ENCODE measurements at places on chromosomes 5 and 9.

GRCh38 chr9:70080481-70081119 is 37.0 kb downstream of the MAMDC2 start:
- DNase-seq = no peak

GRCh38 chr5:137888466-137888862 is 793 bp upstream of the PKD2L2 start:
- DNase-seq = no peak

DNA sequence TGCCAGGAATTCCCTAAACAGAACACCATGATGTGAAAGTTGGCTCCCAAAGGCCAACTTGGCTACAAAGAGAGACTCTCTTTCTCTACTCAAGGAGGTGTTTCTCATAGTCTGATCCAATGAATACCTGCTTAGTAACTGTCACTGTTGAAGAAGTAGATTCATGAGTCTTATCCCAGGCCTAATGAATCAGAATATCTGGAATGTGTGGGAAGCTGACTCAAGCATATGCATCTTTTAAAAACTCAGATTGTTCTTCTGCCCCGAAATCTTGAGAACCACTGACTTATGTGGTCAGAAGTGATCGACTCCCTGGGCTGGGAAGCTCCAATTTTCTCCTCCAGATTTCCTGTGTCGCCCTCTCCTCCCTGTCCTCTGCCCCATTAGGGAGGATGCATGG is 345.6 kb downstream of the PLK2 start:
- DNase-seq = no peak

DNA sequence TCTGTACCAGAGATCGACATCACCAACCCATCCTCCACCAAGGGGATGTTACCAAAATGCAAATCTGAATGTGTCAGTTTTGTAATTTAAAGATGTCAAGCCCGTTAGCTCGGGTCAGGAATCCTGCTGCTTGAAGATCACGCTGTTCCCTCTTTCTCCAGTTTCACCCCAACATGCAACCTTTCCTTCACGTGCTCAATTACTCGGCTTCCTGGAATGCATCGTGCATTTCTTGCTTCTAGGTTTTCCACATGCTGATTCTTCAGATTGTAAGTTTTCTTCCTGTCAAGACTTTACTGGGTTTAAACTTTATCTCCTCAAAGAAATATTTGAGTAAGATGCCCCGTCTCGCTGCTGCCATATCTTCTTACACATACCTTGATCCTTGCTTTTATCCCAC is 209.5 kb upstream of the SNX2 start:
- no peak for DNase-seq

DNA sequence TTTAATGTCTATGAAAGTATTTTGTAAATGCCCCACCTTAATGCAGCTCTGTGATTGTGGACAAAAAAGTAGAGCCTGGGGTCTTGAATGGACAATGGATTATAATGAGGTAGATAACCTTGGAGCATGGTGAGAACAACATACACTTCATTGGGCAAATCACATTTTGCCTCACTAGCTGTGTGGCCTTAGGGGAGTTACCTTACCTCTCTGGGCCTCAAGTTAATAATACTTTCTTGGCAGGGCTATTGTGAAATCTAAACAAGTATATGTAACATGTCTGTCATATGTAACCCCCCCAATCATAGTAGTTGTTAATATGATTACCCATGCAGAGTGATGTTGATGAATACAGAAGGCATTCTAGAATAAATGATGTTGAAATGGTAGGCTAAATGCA is 213.6 kb upstream of the ANKRD55 start:
- no peak for DNase-seq

GRCh38 chr5:42949348-42950115 is 90.6 kb downstream of the ANXA2R start:
- DNase-seq = peak; percentile 64
